ENCODE measurements at places on chromosomes 6 and 20. TPM values are rescaled to one million over a fixed set of nuclear protein-coding genes. Genes with fewer than 3 reads are reported as not detected.

IL20RA gene
- total RNA-seq = 8.9 TPM

DNA sequence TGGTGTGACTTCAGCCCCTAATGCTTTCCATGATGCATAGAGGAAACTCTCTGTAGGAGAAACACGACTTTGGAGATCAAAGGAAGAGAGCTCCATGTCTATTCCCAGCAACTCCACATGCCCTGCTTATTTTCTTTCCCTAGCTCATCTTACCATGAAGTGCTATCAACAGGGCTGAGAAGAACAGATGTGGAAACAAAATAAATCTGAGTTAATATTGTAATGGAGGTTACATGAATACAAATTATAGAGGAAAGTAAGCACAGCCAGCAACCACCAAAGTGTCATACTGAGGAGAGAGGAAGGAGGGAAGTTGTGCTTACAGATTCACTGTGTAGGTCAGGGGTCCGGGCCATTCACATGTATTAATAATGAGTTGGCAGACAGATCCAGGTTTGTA is 157.5 kb downstream of the RFPL4B start:
- no peak for DNase-seq

PTK6 gene
- 1.5 TPM for total RNA-seq

DNA sequence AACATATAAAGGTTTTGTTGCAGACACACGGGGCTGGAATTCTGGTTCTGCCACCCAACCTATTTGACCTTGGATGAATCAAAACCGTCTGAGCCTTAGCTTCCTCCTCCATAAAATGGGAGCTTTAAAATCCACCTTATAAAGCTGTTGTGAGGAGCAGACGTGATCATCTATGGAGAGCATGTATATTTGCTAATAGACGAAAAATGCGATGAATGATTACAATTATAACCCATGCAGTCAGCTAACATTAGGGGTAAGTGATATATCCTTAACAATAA is 586 bp upstream of the NUP153 start:
- DNase-seq = no peak
